Lower lobe of right lung (tissue), 2 donors: ENCODE measurements at places on chromosomes 16 and 17.

- no peak for DNase-seq
These were observed 128.6 kb downstream of the TANC2 start for GRCh38 chr17:63094631-63095030.

GRCh38 chr17:40316571-40317344, 7.8 kb downstream of the RARA start:
- peak; percentile 77 for DNase-seq

GRCh38 chr17:81118308-81119221, 46.7 kb upstream of the PVALEF start:
- DNase-seq: no peak

- DNase-seq: no peak
These were observed 432.9 kb upstream of the DYNLRB2 start for GRCh38 chr16:80107900-80108299.

DNA sequence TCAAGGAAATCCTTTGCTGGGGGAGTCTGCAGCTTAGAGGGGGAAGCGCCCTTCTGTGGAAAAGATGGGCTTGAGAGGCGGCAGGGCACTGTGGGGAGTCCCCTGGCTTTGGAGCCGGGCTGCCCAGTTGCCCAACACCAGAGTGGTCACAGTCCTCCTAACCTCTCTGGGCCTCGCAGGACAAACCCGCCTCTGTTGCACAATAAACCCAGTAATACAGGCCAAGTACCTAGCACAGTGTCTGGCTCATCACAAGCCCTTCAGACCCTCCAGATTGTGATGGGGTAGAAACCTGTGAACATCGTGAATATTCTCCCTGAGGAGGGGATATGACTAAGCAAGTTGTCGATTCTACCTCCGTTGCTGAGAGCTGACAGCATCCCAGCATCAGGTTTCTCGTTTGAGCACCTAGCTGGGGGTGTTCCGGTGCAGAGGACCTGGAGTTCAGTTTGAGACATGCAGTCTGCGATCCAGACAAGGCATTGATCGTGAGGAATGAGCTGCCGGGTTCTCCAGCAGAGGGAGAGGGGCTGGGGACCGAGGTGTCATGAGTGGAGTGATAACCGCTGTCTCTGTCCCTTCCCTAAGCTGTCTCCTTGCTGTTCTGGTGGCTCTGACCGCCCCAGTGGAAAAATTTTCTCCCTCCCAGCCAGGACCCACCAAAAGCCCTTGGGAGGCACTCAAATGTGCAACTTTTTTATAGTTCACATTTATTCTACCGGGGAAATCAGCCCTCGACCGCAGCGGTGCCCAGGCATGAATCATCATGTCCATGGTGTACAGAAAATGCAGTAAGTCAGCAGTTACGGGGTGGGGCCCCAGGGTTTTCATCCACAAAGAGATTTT, 161.9 kb downstream of the WSCD1 start:
- no peak for DNase-seq

DNA sequence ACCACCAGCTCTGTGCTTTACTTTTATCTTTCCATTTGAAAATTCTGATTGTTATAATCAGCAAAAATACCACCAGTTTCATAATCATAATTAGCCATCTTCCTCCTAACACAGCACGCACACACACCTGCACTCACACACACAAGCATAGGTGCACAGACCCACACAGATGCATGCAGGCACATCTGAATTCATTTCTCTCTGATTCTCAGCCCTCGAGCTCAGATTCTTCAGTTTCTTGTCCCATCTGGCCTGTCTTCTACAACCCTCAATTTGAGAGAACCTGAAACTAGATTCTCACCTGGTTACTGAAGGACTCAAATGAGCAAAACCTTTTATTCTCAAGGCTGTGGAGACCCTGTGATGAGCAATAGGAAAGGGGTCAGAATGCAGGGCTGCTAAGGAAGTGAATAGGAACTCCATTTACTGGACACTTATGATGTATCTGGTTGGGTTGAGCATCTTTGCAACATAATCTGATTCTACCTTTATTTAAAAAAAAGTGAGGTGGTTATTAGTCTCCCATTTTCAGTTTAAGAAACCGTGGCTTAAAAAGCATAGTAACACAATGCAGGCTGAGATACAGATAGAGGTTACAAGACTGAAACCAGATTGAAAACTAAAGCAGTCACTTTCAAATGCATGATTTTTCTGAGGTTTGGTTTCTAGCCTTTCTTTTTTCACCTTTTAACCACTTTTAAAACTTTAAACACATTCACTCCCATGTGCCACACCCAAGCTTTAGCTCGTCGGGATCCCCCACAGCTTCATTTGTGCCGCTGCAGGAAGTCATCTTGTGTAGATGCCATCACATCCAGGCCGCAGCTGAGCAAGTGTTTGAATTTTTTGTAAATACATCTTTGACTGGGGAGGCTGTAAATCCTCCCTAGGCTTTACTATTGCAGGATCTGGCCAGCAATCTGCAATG, 9.4 kb downstream of the KRT33A start:
- DNase-seq: no peak

GRCh38 chr17:74920306-74920620, 2.8 kb downstream of the USH1G start:
- no peak for DNase-seq

DNA sequence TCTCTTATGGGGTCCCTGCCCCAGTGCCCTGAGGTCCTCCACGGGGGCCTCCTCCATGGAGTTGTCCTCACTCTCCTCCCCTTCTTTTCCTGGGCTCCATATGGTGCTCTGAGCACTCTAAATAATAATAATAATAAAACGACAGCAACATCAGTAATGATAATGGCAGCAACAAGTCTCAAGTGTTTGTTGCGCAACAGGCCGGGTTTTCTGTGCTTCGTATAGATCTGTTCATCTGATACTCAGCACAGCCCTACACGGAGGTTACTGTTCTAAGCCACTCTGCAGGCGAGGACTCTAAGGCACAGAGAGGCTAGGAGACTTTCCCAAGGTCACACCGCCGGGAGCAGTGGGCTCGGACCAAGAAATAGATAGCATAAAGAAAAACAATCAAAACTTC, 13.7 kb downstream of the CIBAR2 start:
- no peak for DNase-seq
